HT1080 (cell line): ENCODE measurements at places on chromosomes 5 and 9. TPM values are rescaled to one million over a fixed set of nuclear protein-coding genes. Genes with fewer than 3 reads are reported as not detected.
A peak's percentile ranks its signal among the peaks of the same experiment; 100 is the strongest.

DNA sequence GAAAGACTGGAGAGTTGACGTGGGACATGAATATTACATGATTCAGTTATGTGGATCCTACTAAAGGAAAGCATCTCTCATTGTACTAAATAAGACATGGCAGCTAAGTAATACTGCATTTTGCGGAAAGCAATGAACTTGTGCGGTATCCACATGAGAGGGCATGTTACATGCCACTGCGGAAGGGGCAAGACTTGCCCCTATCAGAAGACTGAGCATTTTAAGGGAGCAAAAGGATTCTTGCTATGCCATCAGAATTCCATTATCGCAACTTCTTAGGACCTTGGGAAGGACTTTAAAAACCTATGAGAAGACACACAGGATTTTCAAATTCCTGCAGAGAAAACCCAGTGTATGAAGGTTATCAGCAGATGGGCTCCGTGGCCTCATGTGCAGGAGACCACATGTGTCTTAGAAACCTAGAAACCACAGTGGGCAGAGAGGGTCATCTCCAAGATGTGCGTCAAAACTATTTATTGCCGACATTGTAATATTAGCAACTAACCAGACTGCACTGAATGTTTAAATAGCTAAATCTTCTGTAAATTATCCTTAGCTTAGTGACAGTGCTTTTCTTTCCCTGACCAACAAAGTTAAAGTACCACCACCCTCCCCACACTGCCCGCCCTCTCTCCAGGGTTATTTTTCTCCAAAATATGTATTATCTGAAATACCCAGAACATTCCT is 457.7 kb downstream of the ICE1 start:
- no peak for DNase-seq

GRCh38 chr9:110320651-110321445 is 16.8 kb downstream of the TXNDC8 start:
- no peak for DNase-seq

GRCh38 chr5:28281351-28281750 is 1243.0 kb upstream of the CDH9 start:
- DNase-seq = peak; percentile 56

DNA sequence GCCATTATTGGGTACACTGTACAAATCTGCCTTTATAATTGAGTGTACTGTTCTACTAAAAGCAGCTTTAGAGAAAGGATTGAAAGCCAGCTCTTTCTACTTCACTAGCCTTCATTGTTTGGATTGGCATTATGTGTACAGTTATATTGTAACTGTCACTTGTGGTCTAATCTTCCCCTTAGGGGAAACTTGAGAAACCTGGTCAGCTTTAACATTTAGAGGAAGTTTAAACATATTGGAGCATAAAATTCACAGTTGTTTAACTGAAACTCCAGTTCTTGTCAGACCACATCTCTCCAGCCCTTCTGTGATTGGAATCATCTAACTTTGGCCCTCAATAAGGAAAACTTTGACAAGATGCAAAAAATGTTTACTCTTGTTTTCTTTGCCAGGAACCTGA is 24.6 kb downstream of the PIK3R1 start:
- no peak for DNase-seq

GRCh38 chr9:137952976-137953666 is 75.5 kb downstream of the CACNA1B start:
- DNase-seq = no peak

GRCh38 chr9:127909839-127910273 is 7.0 kb downstream of the ST6GALNAC4 start:
- no peak for DNase-seq

GRCh38 chr5:112604732-112605630 is 132.7 kb upstream of the APC start:
- DNase-seq = no peak

DNA sequence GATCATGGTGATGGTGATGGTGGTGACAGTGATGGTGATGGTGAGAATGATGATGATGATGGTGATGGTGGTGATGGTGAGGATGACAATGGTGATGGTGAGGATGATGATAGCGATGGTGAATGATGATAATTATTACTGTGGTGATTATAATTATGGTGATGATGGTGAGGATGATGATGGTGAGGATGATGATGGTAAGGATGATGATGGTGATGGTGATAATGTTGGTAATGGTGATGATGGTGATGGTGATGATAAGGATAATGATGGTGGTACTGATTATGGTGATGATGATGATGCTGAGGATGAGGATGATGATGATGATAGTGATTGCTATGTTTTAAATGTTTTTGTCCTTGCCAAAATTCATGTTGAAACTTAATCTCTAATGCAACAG is 37.3 kb upstream of the HRH2 start:
- DNase-seq = no peak

GRCh38 chr5:137164536-137164935 is 334.6 kb downstream of the SPOCK1 start:
- no peak for DNase-seq

DNA sequence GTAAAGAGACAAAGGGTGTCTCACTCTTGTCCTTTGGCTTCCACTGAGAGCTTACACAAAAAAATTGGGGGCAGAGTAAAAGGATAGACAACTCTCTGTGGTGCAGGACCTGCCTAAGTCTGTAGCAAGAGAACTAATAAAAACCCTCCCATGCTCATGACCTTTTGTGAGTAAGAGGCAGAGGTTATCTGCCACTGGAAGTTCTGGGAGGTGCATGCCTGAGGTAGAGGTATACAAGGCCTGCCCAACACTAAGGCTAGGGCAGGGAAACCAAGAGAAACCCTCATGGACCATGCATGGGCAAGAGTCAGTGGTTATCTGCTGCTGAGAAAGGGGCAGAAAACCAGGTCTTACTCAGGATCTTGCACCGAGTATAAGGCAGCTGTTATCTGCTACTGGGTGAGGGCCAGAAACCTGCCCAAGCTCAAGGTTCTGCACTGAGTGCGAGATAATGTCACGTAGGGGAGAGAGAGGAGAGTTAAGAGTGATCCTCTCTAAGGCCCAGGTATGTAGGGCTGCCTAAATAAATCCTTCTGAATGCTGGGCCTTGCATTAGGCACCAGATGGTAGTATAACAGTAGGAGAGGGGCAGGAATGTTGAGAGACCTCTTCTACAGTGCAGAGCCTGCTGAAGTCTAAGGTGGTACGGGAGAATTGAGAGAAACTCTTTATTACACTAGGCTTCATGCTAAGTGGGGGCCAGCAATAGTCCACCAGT is 143.4 kb downstream of the MACROH2A1 start:
- DNase-seq = no peak

GRCh38 chr5:107813559-107813958 is 142.8 kb upstream of the EFNA5 start:
- DNase-seq = no peak

- DNase-seq = no peak
Measured at GRCh38 chr9:127644943-127645342, 32.9 kb downstream of the STXBP1 start.

DNA sequence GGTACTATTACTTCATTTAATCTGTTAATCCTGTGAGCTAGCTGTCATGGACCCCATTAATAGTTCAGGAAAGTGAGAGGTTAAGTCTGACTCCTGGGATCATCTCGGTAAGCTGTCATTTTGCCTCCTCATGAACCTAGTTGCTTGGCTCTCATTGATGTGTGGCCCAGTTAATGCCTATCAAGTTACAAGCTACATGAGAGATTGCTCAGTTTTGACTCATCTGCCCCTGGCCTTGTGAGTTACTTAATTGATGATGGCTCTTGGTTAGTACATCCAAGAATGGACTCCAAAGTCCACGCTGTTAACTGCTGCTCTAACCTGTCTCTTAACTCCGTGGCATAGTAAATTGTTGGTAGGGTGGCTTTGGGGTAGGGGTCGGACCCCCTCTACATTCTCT is 23.9 kb downstream of the LARP1 start:
- DNase-seq = peak; percentile 84

DNA sequence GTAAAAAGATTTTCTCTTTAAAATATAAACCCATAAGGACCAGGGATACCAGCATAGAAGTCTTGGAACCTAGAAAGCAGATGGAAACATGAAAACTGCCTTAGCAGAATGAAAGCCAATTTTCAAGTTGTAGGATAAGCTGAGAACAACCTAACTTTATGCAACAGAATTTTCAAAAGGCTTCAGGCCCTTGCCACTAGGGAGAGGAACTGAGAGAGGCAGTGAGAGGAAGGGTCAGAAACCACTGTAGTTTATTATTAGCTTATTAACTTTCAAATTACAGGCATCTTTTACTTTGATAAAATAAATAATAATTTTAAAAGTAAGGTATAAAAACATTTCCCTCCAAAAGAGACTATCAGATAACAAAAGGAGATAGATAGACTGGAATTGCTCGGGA is 33.4 kb downstream of the FAM81B start:
- no peak for DNase-seq

- peak; percentile 71 for DNase-seq
Measured at GRCh38 chr5:179914032-179914755, 6.5 kb upstream of the TBC1D9B start.

DNA sequence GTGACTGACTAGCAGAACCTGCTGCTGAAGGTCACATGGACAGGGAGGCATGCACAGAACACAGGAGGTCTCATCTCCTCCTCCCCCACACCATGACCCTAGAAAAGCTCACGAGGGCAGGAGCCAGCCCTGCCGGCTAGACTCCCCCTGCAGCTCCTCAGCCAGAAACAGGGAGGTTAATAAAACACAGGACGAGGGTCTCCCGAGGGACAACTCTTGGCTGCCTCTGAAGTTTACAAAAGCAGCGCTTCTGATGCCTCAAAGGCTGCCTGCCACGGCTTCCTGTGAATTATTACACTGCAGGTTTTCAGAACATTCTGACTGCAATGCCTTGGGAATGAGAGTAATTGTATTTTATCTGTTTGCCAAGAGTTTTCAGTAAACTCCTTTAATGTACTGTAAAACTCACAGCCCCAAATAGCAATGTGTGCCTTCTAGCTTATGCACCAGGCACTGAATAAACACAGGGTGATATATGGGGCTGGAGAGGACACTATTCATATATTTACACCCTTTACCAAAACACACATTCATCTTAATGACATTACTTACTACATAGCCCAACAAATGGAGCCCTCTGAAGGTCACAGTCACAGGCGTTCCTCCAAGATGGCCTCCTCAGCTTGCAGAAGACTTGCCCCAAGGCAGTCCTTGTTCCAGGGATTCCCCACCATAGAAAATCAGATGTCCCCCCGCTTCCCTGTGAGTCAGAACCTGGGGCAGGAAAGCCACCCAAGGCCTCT is 83.7 kb downstream of the C5orf15 start:
- DNase-seq = no peak

GRCh38 chr5:154756868-154757813 is 2.0 kb downstream of the LARP1 start:
- peak; percentile 38 for DNase-seq

DNA sequence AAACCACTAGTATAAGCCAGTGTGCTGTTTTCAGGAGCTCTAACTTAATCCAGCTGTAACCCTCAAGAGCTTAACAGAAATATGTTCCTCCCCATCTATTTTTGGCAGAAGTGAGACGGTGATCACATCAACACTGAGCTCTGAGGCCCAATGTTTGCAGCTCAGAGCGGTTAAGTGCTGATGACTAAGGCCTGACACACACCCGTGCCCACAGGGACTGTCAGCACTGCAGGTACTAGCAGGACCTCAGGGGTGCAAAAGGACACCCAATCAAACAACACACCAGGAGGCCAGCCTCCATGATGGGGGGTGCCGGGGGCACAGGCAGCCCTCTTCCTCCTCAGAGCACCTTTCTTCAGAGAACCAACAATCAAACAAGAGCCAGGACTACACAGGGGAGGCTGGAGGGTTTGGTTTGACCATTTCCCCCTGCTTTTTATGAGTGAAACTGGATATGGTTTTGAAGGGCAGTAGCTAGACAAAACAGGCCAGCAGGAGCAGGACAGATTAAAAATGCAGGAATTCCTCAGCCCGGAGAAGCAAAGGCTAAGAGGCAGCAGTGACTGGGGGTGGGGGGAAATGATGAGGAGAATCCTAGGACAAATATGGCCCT is 61.3 kb downstream of the RAPGEF1 start:
- peak; percentile 96 for DNase-seq

- DNase-seq = no peak
Measured at GRCh38 chr9:77980622-77981021, 51.0 kb downstream of the GNAQ start.

DNA sequence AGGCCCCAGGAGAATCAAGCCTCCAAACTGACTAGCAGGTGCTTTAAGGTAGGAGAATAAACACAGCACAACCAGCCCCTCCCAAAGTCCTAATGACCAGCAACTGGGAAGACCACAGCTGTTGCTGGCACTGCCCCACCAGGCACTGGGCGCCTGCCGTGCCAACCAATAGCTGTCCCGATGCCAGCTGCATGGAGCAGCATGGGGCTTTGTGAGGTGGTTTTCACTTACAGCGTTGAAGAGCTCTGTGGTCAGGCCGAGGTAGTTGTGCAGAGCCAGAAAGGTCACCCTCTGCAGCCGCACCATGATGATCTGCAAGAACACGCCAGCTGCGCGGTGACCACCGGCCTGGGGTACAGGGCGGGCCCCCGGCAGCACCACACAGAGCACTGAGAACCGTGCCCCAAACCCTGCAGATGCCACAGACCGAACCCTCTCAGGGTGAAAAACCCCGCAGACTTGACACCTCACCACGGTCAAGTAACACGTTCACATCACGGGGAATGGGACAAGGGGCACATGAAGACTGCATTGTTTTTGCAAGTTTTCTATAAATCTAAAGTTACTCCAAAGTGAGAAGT is 28.7 kb downstream of the PNPLA7 start:
- no peak for DNase-seq

DNA sequence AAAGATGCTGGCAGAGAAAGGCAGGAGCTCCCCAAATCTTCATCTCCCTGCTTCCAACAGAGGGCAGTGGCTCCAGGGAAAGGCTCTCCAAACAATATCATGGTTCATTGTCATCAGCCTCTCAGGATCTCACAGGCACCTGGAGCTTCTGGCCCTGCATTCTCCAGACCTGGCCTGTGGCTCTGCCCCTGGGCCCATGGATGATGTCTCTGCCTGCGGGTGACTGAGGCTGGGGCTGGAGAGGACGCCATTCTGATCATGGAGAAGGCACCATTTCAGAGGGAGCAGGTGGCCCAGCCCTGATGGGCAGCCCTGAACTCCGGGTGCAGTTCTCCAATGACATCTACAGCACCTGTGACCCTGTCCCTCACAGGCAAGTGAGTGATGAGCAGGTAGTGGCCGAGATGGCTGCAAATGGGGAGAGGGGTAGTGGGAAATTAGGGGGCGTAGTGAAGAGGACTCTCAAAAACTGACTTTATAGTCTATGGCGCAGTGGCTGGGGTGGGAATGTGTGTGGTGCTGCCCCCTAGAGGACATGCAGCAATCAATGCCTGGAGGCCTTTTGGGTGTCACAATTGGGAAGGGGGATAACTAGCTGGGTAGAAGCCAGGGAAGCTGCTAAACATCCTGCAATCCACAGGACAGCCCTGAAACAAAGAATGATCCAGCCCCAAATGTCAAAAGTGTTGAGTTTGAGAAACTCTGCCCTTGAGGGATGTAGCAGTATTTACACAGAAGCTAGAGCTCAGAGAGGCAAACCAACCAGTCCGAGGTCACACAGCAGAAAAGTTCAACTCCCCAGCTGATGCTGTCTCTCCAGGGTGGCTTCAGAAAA is 3.2 kb downstream of the SH3PXD2B start:
- peak; percentile 15 for DNase-seq

The CEMIP2 gene
- 14.6 and 15.2 TPM in 2 replicates for total RNA-seq

The TCF7 gene
- total RNA-seq = not detected in 2 replicates

The ZNF366 gene
- total RNA-seq = not detected in 2 replicates

The ARHGEF39 gene
- total RNA-seq = 5.3 and 8.9 TPM in 2 replicates

The ZDHHC11B gene
- 0.40 TPM in 1 of 2 replicates, not detected in the other for total RNA-seq

The EXD3 gene
- 3.5 and 4.7 TPM in 2 replicates for total RNA-seq

The LHX3 gene
- total RNA-seq = not detected in 2 replicates

The IGFBPL1 gene
- total RNA-seq = 0.26 TPM in 1 of 2 replicates, not detected in the other

The RNF208 gene
- total RNA-seq = 0.10 and 0.96 TPM in 2 replicates

The TNC gene
- 44.5 and 45.8 TPM in 2 replicates for total RNA-seq

The MYMK gene
- total RNA-seq = not detected in 2 replicates

The PCDHGA1 gene
- 0.07 and 0.32 TPM in 2 replicates for total RNA-seq

The CTXN3 gene
- total RNA-seq = not detected in 2 replicates

The PCDHGB1 gene
- 0.53 and 1.4 TPM in 2 replicates for total RNA-seq

The SPATA31C1 gene
- not detected in 2 replicates for total RNA-seq
